Articular chondrocyte of knee joint (primary cell): ENCODE measurements at places on chromosomes 1 and 21. TPM values are rescaled to one million over a fixed set of nuclear protein-coding genes. Genes with fewer than 3 reads are reported as not detected.

COL8A2 gene
- total RNA-seq = 53.4 and 60.5 TPM in 2 replicates

SLC25A34 gene
- total RNA-seq = 0.52 and 0.65 TPM in 2 replicates

OR2T11 gene
- not detected in 2 replicates for total RNA-seq

FOXO6 gene
- 0.11 and 0.13 TPM in 2 replicates for total RNA-seq

VTCN1 gene
- not detected in 2 replicates for total RNA-seq
